ENCODE measurements at places on chromosomes 4 and X.

DNA sequence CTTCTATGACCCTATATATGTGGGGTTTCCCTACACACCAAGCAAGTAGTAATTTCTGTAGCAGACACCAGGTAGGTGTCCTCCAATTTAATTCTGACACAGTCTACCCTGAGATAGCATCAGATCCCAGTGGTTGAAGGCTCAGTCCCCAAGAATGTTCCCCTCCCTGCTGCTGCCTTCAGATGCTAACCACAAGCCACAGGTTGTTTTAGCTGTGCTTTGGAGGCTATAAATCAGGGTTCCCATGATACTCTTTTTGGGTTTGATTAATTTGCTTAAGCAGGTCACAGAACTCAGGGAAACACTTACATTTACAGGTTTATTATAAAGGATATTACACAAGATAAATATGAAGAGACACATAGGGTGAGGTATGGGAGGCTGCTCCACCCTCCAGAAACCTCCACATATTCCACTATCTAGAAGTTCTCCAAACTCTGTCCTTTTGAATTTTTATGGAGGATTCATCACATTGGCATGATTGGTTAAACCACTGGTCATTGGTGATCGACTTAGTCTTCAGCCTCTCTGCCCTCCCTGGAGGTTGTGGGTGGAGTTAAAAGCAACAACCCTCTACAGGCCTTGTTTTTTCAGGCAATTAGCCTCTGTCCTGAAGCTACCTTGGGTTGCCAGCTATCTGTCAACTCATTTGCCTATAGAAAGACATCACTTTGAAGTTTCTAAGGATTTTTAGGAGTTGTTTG is 50.8 kb downstream of the GRIA2 start:
- DNase-seq = peak; percentile 3

DNA sequence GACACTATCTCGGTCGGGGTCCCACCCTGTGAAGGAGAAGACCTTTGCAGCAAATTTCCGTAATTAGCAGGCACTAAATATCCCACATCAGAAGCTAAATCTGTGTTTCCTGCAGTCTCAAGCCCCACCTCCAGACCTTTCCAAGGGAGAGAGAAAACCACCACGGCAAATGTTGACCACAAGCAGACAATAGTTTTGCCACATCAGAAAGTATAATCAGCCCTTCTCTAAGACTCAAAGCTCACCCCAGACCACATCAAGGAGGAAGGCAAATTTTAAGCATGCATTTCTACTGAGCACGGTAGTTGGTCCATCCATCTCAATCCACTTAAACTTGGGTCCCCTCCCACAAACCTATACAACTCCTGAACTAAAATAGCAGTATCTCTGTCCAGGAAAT is 398.5 kb downstream of the GPM6A start:
- no peak for DNase-seq

- DNase-seq = no peak
Measured at GRCh38 chrX:23766650-23767551, 16.1 kb upstream of the SAT1 start.

- no peak for DNase-seq
Measured at GRCh38 chr4:142314686-142315085, 531.4 kb downstream of the INPP4B start.

DNA sequence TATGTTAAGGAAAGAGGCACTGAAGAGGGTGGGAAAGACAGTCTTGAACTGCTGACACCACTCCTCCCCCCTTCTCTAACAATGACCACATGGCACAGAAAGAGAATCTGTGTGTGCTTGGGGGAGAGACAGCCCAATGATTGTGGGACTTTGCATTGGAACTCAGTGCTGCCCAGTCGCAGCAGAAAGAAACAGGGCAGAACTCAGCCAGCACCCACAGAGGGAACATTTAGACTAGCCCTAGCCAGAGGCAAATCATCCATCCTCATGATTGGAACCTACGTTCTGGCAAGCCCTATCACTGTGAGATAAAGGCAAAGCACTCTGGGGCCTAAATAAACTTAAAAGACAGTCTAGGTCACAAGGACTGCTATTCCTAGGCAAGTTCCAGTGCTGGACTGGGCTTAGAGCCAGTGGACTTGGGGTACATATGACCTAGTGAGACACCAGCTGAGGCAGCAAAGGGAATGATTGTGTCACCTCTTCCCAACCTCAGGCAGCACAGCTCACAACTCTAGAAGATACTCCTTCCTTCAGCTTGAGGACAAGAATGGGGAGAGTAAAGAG is 132.8 kb upstream of the S100G start:
- no peak for DNase-seq

DNA sequence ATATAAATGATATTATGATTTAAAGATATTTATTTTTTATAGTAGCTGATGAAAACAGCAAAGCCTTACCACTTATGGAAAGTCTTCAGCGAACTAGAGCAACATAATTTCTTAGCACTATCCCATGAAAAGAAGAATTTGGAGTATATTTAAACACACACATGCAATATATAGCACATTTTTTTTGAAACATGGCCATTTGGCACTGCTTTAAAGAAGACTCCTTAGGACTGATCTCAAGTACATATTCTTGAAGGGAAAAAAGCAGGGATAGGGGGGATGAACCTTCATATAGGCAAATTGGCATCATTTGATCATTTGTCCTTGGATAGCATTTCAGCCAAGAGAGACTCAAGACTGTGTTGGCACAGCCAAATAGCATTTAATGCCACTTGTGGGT is 193.3 kb downstream of the ANKRD50 start:
- DNase-seq = no peak

DNA sequence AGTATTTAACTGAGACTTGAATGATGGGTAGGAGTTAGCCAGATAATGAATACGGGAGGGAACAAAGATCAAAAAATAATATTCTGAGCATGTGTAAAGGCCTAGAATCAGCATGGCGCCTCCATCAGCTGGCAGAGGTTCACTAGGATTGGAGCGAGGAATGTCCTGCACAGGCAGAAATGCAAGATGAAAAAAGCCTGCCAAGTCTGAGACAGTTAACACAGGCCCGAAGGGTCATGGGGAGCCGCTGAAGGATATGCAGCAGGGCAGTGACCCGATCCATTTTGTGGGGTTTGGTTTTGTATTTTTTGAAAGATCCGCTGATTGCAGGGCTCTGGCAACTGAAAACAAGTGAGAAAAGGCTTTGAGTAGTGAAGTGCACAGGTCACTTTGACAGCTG is 40.1 kb downstream of the SMPX start:
- no peak for DNase-seq

DNA sequence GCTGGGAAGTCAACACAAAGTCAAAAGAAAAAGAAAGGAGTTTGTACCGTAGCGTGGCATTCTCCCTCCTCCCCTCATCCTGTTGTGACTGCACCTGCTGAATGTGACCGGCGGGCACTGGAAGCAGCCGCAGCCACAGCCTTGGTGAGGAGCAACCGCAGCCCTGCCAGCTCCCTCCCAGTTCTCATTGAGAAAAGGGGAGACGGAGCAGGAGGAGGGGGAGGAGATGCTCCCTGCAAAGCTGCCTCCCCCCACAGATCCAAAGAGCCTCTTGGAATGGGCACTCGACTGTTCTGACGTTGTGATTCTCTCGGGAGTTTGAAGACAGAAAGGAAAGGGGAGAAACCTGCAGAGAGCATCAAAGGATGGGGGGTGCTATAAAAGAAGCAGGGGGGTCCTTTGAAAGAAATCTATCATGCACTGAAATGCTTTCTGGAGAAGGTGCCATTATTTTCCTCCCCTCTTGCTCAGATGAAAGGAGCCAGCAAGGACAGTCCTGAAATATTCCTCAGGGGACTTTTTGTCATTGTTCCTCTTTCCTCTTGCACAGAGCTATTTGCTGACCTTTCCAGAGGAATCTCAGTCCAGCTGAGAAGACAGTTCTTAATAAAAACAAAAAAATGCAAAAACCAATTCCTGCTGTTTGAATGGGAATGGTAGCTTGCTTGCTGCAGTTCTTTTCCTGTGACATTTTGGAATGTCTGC is 429.7 kb downstream of the MAPK10 start:
- DNase-seq = no peak

DNA sequence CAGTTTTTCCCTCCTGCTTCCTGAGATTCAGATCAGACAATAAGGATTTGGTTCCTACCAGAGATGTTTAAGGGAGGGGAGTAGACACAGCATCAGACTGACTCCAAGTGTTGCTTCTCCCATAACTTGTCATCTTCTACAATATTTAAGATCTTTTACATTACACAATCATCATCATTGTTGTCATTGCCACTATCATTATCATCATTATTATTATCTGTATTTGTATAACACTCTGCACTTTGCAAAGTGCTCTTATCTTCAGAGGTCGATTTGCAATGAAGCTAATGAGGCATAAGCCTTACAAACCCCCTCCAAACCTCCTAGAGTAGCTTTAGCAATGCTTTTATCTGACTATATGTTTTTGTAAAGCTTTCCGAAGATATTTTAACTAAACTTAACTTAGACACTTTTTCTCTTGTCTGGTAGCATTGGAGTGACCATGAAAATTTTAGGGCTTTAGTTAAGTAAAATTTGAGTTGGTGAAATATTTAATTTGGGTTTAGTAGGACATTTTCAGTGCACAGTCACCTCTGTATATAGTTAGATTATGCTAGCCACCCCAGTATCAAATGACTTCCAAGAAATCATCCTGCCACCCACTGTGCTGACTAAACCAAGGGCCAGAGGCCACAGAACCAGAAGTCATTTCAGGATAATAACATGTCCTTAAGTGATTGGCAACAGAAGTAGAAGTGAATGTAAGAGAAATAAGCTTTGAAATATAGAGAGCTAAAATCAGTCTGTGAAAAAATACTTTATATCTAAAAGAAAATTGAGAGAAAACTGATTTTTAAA is 124.2 kb upstream of the NRK start:
- DNase-seq = no peak

DNA sequence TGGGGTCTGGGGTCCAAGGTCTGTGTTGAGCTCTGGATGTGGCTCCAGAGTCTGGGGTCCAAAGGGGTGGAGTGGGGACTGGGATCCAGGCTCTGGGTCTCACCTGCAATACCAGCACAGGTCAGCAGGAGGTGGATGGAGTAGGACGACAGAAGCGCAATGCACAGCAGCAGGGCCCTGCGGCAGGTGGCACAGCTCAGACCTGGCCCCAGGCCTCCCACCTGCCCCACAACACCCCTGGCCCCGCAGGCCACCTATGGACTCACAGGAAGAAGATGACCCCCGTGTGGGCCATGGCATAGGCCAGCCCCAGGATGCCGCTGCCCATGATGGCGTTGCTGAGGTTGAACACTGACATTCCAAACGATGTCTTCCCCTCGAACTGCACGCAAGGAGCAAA is 3.4 kb downstream of the SLC38A5 start:
- DNase-seq = no peak

DNA sequence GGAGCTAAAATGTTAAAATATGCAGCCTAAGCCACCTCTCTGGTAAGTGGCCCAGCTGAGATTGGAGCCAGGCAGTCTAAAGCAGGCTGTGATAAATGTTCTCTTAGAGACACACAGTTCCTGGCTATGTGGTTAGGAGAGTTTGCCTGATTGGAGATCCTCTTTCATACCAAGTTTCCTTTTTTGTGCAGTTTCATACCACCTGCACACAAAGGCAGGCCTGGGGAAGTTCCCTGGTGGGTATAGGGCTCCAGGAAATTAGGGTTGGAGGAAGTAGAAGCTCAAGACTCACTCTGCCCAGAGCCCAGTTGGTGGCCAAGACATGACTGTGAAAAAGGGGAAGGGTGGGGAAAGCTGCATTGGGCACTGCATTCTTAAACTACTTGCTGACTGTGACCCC is 16.9 kb downstream of the CYBB start:
- no peak for DNase-seq

DNA sequence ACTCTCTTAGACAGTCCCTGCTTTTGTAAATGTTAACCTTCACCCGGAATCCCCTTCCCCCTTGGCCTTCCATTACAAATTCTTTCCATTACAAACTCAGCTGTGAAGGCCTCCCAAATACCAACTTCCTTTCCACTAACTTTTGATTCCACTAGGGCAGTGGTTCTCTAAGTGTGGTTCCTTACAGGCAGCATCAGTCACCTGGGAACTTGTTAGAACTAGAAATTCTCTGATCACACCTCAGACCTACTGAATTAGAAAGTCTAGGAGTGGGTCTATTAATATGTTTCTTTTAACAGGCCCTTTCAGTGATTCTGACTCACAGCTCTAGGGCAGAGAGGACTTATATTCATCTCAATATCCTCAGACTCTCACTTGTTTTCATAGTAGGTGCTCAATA is 19.0 kb upstream of the MRPL1 start:
- no peak for DNase-seq

DNA sequence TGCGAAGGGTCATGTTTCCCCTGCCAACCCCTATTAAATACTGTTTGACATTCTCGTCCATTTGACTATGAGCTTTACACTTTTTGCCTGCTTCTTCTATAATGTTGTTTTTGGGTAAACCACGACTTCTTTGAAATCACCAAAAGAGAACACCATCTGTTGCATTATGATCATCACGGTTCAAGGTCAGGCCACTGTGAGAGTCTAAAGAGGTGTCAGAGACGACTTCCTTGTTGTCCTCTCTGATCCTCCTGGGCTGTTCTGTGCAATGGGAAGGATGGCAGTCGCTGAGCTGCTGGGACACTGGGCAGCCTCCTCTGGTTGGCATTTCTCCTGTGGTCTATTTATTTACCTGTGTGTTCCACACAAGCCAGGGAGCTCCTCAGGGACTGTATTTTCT is 137.5 kb downstream of the RASL11B start:
- no peak for DNase-seq

DNA sequence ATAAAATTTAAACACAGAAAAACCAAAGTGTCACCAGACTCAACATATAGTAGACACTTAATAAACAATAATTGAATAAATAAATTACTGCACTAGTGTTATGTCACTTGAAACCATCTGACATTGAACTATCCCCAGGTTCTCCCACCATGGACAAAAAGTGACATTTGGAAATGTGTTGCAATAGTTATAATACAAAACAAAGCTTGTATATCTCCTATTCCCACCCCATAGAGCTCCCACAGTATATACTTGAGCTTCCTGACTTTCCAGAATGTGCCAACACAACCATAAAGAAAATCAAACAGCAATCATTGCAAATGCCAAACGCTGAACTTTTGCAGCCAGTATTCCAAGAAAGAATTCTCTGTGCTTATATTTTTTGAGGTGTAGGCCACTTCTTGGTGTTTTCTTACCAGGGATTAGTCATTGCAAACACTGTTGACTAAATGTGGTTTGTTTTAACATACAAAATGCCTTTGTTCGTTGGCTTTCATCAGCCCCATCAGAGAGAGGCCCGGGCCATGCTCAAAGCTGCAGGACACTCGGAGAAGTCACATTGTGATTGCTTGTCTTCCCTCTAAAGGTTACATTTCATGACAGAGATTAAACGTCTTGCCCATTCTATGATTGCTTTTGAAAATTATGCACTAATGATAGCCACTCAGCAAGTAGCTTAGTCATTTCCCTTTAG is 33.8 kb downstream of the PPARGC1A start:
- peak; percentile 35 for DNase-seq

GRCh38 chr4:174318829-174319764 is 35.4 kb downstream of the CEP44 start:
- DNase-seq = peak; percentile 37

GRCh38 chr4:150126864-150127203 is 48.6 kb downstream of the DCLK2 start:
- DNase-seq = no peak

- no peak for DNase-seq
Measured at GRCh38 chr4:91108751-91109150, 981.6 kb downstream of the CCSER1 start.
